ENCODE measurements at places on chromosomes 1 and 21. TPM values are rescaled to one million over a fixed set of nuclear protein-coding genes. Genes with fewer than 3 reads are reported as not detected.

Gene ACTN2
- not detected for total RNA-seq

Gene OR2T2
- total RNA-seq: not detected

Gene ANXA9
- 0.15 TPM for total RNA-seq

Gene PCP4
- total RNA-seq: not detected

Gene INTS3
- 48.1 TPM for total RNA-seq

Gene LYPD8
- not detected for total RNA-seq

Gene MFAP2
- total RNA-seq: not detected

Gene FAM131C
- not detected for total RNA-seq

Gene SH2D1B
- 0.82 TPM for total RNA-seq

Gene SLC6A9
- 6.5 TPM for total RNA-seq

Gene KCND3
- total RNA-seq: not detected

- H3K4me1 ChIP-seq: peaks cover 12% of the 10 kb centered on the region
- H3K36me3 ChIP-seq: no peaks in the 10 kb centered on the region
- DNase-seq: no peak
Measured at GRCh38 chr1:182235952-182236650, 155.5 kb downstream of the GLUL start.

DNA sequence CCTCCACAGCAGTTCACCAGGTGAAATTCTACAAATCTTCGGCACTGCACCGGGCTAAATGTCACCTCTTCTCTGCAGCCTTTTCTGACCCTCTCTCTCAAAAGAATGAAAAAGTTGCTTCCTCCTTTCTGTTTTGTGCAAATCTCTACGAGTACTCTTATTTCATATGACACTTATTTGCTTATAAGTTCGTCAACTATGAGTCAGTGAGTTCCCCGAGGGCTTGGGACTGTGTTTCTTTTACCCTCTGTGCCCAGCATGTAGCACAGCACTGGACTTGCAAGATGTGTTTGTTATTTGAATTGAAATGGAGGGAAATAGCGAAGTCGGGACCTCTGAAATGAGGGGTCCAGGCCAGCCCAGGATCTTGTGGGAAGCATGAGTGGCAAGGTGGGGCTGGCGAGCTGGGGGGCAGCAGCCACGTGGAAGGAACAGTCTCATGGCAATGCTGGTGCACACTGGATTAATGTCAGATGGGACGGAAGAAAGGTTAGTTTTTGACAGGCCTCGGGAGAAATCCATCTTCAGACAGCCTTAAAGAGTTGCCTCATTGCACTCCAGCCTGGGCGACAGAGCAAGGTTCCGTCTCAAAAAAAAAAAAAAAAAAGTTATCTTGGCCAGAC is 6.2 kb downstream of the SLC6A9 start:
- H3K27ac ChIP-seq: no peak overlapping the region
- H3K4me1 ChIP-seq: peaks cover 10% of the 10 kb centered on the region
- no peak for DNase-seq
- no peaks in the 10 kb centered on the region for H3K27me3 ChIP-seq
- H3K36me3 ChIP-seq: no peaks in the 10 kb centered on the region

GRCh38 chr1:223731133-223731770 is 18.9 kb downstream of the CAPN2 start:
- H3K36me3 ChIP-seq: peaks cover 3% of the 10 kb centered on the region
- peaks cover 47% of the 10 kb centered on the region for H3K4me1 ChIP-seq
- no peak overlapping the region for H3K4me3 ChIP-seq
- H3K27me3 ChIP-seq: no peaks in the 10 kb centered on the region

- H3K27me3 ChIP-seq: no peaks in the 10 kb centered on the region
- DNase-seq: no peak
- H3K36me3 ChIP-seq: peaks cover 20% of the 10 kb centered on the region
- H3K27ac ChIP-seq: no peak overlapping the region
Measured at GRCh38 chr21:37507716-37508115, 141.1 kb downstream of the DYRK1A start.

DNA sequence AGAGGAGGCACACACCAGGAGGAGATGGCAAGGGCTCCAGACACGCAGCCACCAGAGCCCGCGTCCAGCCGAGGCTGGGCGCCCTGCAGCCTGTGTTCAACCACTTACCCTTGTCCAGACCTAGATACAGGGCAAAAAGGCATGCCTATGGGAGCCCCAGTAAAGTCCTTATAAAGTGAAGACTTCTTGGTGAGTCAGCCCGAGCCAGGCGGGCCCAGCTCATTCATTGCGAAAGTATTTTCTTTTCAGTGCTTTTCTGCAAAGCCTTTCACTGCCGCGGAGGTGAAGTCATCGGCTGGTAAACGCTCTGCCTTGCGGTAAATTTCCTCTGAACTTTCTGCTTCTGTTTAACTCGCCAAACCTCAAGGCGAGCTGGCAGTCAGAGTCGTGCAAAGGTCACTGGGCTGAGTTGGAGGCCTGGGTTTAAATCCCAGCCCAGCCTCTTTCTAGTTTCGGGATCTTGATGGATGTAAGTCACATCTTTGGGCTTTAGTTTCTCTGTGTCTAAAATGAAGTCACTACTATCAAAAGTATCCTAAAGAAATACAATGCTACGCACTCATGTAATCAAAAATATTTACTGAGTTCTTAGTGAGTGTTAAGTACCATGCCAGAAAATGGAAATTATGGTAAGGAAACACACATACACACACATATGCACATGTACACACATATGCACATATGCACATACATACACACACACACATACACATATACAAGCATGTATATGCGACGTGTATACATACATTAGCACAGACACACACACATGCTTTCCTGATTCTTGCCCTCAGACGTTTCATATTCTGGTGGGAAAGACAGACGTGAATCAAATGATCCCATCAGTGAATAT is 54.7 kb upstream of the IFFO2 start:
- peaks cover 13% of the 10 kb centered on the region for H3K27me3 ChIP-seq
- H3K4me3 ChIP-seq: peak overlapping the region; percentile 2
- peaks cover 15% of the 10 kb centered on the region for H3K4me1 ChIP-seq
- peak; percentile 35 for DNase-seq
- H3K36me3 ChIP-seq: no peaks in the 10 kb centered on the region

- no peaks in the 10 kb centered on the region for H3K27me3 ChIP-seq
- H3K4me3 ChIP-seq: no peak overlapping the region
- no peak overlapping the region for H3K27ac ChIP-seq
- no peaks in the 10 kb centered on the region for H3K4me1 ChIP-seq
- DNase-seq: no peak
Measured at GRCh38 chr1:75342786-75343185, 208.6 kb downstream of the LHX8 start.

DNA sequence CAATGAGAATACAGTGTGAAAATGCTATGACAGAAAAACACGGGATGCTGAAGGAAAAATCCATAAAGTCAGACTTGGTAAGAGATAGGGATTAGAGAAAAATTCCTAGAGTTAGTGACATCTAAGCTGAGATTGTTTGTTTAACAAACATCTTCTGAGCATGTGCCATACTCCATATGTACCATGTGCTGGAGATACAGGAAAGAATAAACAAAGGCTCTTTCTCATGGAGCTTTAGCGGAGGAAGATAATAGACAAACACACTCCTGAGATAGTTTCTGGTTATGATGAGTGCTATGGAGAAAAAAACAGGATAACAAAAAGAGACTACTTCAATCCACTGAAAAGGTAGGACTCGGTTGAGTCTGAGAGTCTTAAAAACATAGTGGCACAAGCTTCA is 22.0 kb upstream of the AIM2 start:
- no peaks in the 10 kb centered on the region for H3K36me3 ChIP-seq
- no peak for DNase-seq
- peaks cover 3% of the 10 kb centered on the region for H3K27me3 ChIP-seq
- no peak overlapping the region for H3K4me3 ChIP-seq

DNA sequence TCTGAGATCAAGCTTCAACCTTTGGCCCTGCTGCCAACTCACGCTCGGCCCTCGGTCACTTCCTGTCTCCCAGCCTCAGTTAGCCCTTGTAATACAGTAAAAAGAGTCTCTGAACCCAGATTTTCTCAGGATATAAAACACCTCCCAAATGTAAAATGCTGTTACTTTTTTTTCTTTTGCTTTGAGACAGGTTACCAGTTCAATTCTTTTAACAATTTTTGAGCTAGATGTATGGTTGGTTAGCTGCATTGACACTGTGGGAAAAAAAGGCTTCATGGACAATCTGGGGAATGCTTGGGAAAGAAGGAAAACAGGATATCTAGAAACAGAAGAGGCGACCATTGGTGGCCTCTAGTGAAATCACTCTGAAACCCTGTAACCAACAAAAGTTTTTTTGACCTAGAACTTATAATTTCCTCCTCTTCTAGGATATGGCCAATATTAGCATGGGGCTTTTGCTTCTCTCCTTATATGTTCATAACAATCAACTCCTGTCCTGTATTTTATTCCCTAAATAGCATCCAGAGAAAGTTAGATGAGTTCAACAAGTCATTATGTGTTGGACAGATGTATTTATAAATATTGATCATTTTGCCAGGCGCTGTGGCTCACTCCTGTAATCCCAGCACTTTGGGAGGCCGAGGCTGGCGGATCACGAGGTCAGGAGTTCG is 1.3 kb downstream of the CMPK1 start:
- no peaks in the 10 kb centered on the region for H3K36me3 ChIP-seq
- H3K27me3 ChIP-seq: no peaks in the 10 kb centered on the region
- peak overlapping the region; percentile 86 for H3K27ac ChIP-seq
- no peak for DNase-seq
- peak overlapping the region; percentile 88 for H3K4me3 ChIP-seq

GRCh38 chr1:86774305-86775295 is 70.2 kb downstream of the SH3GLB1 start:
- peaks cover 2% of the 10 kb centered on the region for H3K4me1 ChIP-seq
- H3K4me3 ChIP-seq: no peak overlapping the region
- H3K27me3 ChIP-seq: no peaks in the 10 kb centered on the region
- H3K36me3 ChIP-seq: no peaks in the 10 kb centered on the region
- peak; percentile 8 for DNase-seq

GRCh38 chr21:34836103-34836932 is 167.5 kb downstream of the CLIC6 start:
- H3K27me3 ChIP-seq: no peaks in the 10 kb centered on the region
- H3K36me3 ChIP-seq: peaks cover 80% of the 10 kb centered on the region
- H3K27ac ChIP-seq: no peak overlapping the region

GRCh38 chr1:37342736-37343135 is 131.6 kb upstream of the ZC3H12A start:
- no peak for DNase-seq
- H3K36me3 ChIP-seq: no peaks in the 10 kb centered on the region
- no peaks in the 10 kb centered on the region for H3K27me3 ChIP-seq
- no peak overlapping the region for H3K4me3 ChIP-seq

- H3K27me3 ChIP-seq: no peaks in the 10 kb centered on the region
- no peaks in the 10 kb centered on the region for H3K36me3 ChIP-seq
- H3K4me1 ChIP-seq: no peaks in the 10 kb centered on the region
- no peak for DNase-seq
- H3K4me3 ChIP-seq: no peak overlapping the region
- no peak overlapping the region for H3K27ac ChIP-seq
Measured at GRCh38 chr1:119715542-119715941, 3.8 kb downstream of the PHGDH start.

- peaks cover 24% of the 10 kb centered on the region for H3K4me1 ChIP-seq
- H3K27me3 ChIP-seq: no peaks in the 10 kb centered on the region
- peaks cover 36% of the 10 kb centered on the region for H3K36me3 ChIP-seq
- H3K4me3 ChIP-seq: no peak overlapping the region
Measured at GRCh38 chr1:39230261-39231190, 26.0 kb downstream of the MACF1 start.

- no peak overlapping the region for H3K4me3 ChIP-seq
- DNase-seq: no peak
- H3K27me3 ChIP-seq: no peaks in the 10 kb centered on the region
- no peaks in the 10 kb centered on the region for H3K4me1 ChIP-seq
- H3K27ac ChIP-seq: no peak overlapping the region
Measured at GRCh38 chr1:202234331-202235002, 40.9 kb downstream of the LGR6 start.

DNA sequence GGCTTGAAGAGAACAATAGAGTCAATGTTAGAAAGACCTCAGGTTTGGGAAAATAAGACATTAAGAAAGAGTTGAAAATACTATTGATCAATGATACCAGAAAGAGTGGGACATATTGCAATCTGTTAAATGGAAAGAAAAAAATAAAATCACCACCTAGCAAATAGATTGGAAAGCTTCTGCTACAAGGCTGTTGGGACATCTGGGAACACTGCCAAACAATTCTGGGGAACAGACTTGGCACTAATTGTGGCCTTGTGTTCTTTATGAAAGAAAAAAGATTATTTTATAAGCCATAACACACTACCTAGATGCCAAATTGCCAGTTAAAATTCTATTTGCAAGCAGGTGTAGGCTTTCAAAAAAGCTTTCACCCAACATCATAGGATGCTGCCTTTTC is 137.8 kb downstream of the TSEN15 start:
- H3K4me3 ChIP-seq: no peak overlapping the region
- no peaks in the 10 kb centered on the region for H3K4me1 ChIP-seq
- DNase-seq: no peak
- H3K27ac ChIP-seq: no peak overlapping the region
- no peaks in the 10 kb centered on the region for H3K36me3 ChIP-seq

- H3K27me3 ChIP-seq: no peaks in the 10 kb centered on the region
- H3K36me3 ChIP-seq: no peaks in the 10 kb centered on the region
- H3K4me3 ChIP-seq: no peak overlapping the region
- no peak overlapping the region for H3K27ac ChIP-seq
Measured at GRCh38 chr1:113579256-113580018, 179.8 kb downstream of the PHTF1 start.

DNA sequence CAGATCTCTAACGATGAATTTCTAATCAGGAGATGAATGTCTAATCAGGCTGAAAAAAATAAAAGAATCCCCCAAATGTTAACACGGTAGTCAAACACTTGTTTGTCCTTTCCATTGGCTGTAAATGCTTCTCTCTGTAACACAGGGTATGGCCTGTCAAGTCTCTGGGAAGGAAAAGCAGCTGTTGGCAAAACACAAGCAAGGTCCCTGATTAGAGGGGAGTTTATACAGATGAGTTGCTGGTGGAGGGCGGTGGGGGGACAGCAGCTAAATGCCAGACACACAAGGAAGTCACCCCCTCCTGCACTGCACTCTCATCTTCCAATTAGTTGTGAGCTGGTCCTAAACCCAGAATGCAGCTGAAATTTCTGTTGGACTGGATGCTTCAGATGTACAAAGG is 51.0 kb downstream of the PGBD5 start:
- H3K4me1 ChIP-seq: no peaks in the 10 kb centered on the region
- H3K36me3 ChIP-seq: no peaks in the 10 kb centered on the region
- no peak overlapping the region for H3K4me3 ChIP-seq
- H3K27ac ChIP-seq: no peak overlapping the region
- DNase-seq: no peak

DNA sequence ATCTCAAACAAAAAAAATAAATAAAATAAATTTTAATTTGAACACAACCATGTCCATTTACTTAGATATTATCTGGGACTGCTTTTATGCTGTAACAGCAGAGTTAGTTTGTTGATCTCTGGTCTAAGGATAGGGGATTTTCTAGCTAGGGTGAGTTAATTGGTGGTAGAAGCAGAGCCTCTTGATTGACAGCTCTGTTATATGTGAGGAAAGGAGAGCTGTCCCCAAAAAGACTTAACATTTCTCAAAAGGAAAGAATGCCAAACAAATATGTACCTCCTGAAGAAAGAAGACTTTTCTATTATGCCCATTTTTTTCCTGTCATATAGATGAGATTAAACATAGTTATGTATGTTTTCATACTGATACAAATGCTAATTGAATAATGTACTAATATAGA is 37.8 kb downstream of the MAN1A2 start:
- H3K4me1 ChIP-seq: peaks cover 2% of the 10 kb centered on the region
- H3K27ac ChIP-seq: no peak overlapping the region
- no peak overlapping the region for H3K4me3 ChIP-seq

All from T-cell (primary cell).